ENCODE measurements at places on chromosomes 2 and 18. TPM values are rescaled to one million over a fixed set of nuclear protein-coding genes. Genes with fewer than 3 reads are reported as not detected.

- DNase-seq = no peak
These were observed 31.2 kb downstream of the TFCP2L1 start for GRCh38 chr2:121253674-121254240.

DNA sequence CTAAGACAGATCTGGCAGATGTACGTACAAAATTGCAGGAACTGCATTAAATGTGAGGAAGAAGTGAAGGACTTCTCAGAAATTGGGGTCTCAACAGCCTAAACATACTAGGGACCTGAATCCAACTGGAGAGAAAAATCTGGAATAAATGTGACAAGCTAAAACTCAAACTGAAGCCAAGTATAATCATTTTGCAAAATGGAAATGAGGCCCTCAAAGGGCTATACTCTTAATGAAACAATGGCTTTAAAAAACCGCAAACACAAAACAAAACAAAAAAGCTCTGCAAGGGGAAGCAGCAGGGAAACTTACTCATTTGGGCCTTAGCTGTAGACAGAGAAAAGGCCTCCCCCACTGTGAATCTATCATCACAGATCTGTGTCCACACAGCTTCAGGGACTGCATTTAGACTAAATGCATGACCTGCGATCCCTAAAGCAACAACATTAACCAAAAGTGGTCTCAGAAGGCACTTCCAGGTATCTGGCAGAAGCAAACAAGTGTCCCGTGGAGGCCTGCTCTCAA, 63.2 kb downstream of the CCBE1 start:
- no peak for DNase-seq

The SERPINB3 gene
- total RNA-seq = not detected

- no peak for DNase-seq
These were observed 580.8 kb upstream of the SLC8A1 start for GRCh38 chr2:41032715-41033114.

GRCh38 chr2:119901013-119901412, 111.9 kb upstream of the EPB41L5 start:
- DNase-seq = no peak

DNA sequence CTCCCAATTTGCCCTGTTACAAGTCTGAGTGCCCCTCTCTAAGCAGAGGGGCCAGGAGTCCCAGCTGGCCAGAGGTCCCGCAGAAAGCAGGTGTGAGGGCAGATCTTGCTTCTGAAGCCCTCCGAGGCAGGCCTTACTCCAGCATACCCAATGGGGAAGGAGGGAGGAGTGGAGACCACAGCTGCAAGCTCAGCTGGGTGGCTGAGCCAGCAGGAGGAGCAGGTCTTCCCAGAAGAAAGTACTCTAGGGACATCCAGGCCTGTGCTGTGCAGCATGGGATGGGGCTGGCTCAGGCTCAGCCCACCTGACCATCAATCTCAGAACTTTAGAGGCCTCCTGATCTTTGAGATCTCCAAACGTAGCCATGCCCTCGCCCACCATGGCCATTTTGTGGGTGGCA, 31.3 kb downstream of the PLB1 start:
- no peak for DNase-seq

All from activated CD8-positive, alpha-beta T cell treated with anti-CD3 and anti-CD28 coated beads for 36 hours (primary cell).